ENCODE measurements at places on chromosomes 13 and 19.

DNA sequence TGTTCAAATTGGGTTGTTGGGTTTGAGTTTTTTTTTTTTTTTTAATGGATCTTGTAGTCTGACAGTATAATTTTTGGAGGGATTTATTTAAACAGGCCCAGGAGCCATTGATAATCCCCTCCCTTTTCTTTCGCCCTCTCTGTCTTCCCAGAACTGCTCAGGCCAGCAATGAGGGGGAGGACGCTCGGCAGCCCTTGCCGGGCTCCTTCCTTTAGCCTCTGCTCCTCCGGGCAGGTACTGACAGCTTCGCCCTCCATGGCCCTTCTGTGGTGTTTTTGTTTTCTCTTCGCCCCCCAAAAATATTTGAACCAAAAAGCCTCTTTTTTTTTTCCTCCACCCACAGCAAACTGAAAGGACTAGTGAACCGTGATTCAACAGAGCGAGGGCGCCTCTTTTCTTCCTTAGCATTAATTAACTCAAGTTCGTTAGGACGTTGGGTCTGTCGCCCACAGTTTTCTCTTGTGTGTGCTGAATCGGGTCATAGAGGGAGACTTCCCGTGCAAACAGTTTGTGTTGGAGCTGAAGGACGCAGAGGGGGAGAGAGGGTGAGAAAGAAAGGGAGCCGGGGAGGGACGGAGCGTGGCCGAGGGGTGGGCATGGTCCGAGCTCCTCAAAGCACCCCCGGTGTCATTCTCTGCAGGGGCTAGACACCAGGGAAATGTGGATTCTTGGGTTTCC, 21.5 kb downstream of the NFIX start:
- DNase-seq, result no peak

GRCh38 chr19:45667620-45668341, at the start of gene GIPR:
Gene GIPR, plus strand, starts transcription at chr19:45668221. Its CDS starts 1,300 bp downstream, at chr19:45669521.
- no peak for DNase-seq

DNA sequence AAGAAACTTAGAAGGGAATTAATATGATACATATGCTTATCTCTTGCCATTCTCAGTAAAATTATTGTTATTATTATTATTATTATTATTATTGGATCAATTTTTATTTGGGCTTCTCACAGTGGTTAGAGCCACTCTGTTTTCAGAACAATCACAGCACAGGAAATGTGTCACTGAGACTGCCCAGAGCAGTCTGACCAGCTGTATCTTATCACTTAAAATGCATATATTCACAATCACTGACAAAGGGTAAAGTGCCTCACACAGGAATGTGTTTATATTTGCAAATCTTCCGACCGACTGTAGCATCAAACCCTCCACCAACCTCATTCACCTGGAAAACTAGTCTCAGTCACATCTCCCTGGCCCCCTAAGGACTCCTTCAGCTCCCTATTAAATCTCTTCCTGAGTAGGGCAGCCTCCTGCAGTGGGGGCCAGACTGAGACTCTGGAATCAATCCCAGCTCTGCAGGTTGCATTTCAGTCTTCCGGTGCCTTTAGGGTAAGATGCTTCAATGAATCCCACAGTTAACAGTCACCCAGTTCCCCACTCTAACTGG, 738.3 kb upstream of the SLITRK5 start:
- DNase-seq, result no peak

DNA sequence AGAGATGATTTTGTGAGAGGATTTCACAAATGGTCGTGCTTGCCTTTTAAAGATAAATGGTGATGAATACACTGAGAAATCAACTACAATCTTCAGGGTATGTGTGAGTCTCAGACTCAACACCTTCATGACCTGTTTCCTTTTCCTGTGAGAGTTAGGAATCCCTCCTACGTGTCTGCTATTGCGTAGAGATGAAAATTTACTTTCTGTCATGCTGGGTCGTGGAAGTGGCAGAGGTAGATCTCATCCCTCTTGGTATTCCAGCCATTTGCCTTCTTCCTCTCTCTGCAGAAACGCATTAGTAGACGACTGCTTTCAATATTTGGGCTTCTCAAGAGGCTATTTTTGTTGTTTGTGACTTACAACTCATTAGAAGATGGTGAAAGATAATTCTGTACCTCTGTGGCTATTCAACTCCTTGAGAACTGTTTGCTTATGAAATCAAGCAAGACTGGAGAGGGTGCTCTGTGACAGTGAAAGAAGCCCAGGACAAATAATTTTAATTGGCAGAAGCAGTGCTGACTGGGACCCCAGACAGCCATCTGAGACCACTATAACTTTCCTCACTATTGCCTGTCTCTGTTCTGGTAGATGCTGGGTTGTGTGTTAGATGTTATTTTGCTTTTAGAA, 233.1 kb downstream of the LACC1 start:
- no peak for DNase-seq

DNA sequence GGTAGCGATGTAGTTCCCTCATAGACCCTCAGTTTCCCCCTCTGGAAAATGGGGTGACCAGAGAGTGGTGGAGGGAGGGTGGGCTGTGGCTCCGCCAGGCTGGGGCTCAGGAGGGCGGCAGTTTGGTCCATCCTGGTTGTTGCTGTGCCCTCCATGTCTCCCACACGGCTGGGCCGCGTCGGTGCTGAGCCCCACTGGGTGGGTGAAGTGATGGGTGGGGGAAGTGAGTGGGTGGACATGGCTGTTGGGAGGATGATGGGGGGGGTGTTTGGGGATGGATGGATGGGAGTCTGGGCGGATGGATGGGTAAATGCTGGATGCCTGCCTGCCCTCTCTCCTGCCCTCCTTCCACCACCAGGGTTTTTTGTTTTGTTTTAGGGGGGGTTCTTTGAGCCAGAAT, 16.6 kb upstream of the EHD2 start:
- DNase-seq, result no peak

DNA sequence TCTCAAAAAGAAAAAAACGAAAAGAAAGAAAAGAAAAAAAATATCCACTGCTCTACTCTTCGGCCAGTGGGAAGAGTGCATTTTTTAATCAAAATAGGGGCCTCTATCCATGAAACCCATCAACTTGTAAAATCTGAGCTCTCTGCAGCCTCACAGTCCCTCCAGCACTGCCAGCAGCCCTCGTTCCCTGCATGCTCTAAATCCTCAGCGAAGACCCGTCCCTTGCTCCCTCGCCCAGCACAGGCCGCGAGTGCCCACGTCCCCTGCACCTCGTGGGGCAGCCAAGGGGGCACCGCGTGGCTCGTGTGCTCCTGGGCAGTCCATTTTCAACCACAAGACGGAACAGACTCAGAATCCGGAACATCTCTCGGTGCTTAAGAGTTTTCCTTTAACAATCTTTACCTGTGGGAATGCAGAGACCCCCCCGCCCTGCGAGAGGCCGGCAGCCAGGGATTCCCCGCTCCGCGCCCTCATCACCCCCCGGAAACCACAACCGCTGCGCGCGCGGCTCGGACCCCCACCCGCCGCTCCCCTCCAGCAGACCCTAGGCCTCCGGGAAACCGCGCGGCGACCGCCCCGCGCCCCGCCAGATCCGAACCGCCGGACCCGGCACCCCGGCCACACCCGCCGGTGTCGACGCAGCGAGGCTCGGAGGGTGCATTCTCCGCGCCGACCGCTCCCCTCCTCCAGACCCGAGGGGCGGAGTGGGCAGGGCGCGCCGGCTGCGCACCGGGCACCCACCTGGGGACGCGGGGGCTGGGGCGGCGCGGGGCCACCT, 638 bp downstream of the ANKRD27 start:
- no peak for DNase-seq

- DNase-seq, result no peak
These were observed 50.7 kb downstream of the LHFPL6 start for GRCh38 chr13:39552246-39552645.

DNA sequence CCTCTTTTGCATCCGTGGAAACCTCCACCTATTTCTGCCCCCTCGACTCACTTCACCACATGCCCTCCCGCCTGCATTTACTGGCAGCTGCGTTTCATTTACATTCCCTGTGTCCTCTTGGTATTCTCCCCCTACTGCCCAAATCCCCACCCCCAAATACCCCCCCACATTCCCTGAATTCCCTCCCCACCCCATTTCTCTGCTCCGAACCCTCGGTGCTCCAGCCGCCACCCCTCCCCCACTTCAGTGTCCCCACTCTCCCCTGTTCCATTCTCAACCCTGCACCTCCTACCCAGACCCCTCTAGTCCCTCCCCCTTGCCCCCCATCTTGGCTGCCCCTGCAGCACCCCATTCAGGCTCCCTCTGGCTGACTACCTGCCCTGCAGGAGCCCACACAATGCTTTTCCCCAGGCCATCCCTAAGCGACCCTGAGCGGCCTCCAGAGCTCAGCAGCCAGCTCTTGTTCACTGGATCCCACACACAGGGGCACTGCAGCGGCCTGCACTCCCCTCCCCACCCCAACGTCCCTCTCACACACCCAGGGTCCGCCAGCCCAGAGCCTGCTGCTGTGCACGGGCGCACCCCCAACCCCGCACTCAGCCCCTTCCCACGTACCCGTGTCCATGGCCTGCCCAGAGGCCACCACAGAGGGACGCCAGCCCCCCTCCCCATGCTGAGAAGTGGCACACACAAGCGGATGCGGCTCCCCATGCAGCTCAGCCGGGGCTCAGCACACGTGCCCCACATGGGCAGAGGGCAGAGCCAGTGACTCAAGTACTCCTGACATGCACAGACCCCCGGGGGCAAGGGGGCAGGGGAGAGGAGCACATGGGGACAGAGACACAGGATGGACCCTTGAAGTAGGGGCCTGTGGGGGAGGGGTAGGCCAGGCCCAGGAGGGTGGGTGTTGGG, 26.3 kb downstream of the SHANK1 start:
- DNase-seq, result no peak

All from NCI-H2081 treated with DMSO at 0.1 percent for 48 hours (cell line).